ENCODE measurements at places on chromosomes 7 and 10.

DNA sequence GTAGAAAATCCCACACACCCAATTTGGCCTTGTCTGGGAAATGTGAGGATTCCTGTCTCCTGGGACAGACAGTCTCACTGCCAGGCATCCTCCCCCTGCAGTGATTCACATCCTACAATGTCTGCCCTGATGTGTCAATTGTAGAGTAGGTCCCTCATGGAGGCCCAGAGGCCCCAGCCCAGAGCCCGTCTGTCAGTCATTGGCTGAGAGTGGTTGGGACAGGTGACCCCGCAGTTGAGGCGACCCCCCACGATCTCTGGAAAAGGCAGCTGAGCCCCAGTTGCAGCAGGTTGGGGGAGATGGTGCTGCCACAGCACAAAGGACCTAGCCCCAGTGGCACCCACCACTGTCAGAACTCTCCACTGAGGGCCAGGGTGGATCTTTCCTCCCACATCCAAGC lies 84.3 kb upstream of the INSIG1 start:
- DNase-seq: peak; percentile 89

- DNase-seq: no peak
Observed at GRCh38 chr10:46270086-46270811, 16.5 kb upstream of the ANTXRL start.

DNA sequence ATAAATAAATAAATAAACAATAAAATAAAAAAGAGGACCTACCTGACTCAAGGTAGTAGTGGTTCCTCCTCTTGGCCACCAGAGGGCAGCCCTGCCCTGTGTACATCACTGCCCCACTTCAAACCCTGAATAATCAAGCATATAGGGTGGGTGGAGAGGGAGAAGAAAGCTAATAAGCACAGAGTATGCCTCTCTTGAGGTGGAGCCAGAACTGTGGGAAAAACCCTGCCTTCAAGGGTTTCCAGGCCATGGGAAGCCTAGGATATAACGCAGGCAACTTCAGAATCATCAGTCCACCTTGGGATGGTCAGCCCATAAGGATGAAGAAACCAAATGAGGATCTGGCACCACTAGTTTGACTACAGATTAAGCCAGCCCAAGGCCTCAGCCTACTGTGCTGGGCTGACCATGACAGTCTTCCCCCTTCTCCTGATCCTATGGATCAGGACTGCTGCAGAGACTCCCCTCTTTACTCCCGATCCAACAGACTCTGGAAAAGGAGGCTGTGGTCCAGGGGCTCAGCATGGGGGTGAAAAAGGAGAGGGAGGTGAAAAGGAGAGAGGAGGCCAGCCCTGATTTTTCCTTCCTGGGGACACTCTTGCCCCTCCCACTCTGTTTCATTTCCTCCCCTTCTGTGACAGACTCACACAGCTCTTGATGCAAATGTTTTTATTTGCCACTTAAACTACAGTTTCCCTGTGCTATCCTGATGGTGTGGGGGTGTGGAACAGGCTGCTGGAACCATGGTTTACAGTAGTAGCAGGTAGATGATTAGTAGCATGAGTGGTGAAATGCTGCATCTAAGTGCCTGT lies 10.1 kb downstream of the AVPI1 start:
- DNase-seq: peak; percentile 46

DNA sequence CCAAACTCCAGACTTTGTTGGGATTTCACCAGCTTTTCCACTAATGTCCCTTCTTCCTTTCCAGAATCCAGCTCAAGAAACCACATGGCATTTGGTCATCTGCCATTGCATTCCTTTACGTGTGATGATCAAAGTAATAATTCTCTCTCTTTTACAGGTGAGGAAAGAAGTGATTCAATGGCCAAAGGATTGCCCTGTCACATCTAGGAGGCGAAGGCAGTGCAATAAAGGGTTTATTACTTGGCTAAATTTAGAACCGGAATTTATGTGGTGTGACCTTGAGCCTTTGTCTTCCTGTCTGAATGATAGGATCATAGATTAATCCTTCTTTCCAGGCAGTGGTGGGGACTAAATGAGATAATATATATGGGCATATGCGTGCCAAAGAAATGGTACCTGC lies 58.3 kb upstream of the COBL start:
- DNase-seq: no peak

GRCh38 chr10:99276848-99277486 lies 41.3 kb upstream of the HPSE2 start:
- DNase-seq: peak; percentile 16
